ENCODE measurements at places on chromosomes 2 and 18. TPM values are rescaled to one million over a fixed set of nuclear protein-coding genes. Genes with fewer than 3 reads are reported as not detected.

The MDH1B gene
- 0.32 TPM for total RNA-seq

The DSC3 gene
- total RNA-seq = not detected

DNA sequence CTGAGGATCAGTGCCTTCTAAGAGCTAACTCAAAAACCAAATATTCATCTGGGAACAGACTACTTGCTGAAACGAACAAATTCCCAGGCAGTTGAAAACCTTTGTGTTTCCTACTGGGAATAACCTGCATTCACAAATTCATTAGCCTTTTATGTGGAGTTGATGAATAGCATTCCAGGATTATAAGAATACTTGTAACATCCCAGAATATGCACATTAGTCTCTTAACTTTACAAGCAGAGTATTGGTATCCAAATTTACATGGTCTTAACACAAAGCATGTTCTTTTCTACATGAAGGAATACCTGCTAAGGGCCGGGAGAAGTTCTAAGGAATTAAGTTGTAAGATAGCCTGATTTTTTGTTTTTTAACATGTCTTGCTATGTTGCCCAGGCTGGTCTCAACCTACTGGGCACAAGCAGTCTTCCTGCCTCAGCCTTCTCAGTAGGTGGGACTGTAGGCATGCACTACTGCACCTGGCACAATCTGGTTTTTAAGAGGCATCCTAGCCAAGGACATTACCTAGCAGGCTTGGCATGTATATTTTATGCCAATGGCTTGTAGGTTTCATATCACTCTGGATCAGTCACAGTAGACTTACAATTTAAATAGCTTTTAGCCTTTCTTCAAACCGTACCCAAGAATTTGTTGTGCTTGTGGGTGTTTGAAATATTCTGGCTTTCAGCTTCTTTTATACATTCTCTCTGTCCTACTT, 50.7 kb downstream of the MGAT5 start:
- H3K27me3 ChIP-seq = no peaks in the 10 kb centered on the region
- no peaks in the 10 kb centered on the region for H3K36me3 ChIP-seq
- H3K4me1 ChIP-seq = no peaks in the 10 kb centered on the region
- no peak overlapping the region for H3K27ac ChIP-seq
- no peak overlapping the region for H3K4me3 ChIP-seq
- no peak for DNase-seq

DNA sequence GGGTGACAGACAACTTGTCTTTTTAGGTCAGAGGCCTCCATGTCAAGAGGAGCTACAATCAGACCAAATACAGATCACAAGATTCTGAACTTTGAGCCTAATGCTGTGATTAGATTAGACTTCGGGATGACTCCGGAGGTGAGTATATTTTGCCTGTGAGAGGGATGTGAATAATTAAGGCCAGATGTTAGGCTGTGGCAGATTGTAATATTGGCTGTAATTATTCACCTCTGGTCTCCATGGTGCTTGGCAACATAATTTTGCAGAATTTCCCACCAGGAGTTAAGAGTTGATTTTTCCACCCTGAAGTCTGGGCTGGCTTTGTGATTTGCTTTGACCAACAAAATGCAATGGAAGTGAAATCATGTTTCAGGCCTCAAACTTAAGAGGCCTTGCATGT, 108.2 kb upstream of the CWC22 start:
- H3K27me3 ChIP-seq = no peaks in the 10 kb centered on the region
- no peaks in the 10 kb centered on the region for H3K4me1 ChIP-seq
- no peak overlapping the region for H3K4me3 ChIP-seq
- H3K27ac ChIP-seq = no peak overlapping the region
- H3K36me3 ChIP-seq = no peaks in the 10 kb centered on the region

DNA sequence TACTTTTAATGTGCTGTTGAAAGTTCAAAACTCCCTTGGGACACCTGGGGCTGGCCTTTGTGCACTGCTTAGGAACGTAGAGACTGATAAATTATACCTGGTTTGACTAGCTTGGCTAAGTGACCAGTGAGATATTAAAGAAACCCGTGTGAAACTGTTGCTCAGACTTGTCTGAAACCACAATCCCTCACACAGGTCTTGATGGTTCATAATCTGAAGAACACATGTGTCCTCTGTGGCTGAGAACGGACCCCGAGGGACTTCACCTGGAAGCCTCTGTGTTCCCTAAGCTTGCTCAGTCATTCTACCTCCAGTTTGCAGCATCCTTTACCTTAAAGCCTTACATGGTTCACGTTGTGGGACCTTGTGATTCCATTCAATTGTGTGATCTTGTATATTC, 218.8 kb downstream of the CBLN2 start:
- no peaks in the 10 kb centered on the region for H3K4me1 ChIP-seq
- no peaks in the 10 kb centered on the region for H3K36me3 ChIP-seq
- DNase-seq = no peak
- no peak overlapping the region for H3K4me3 ChIP-seq
- H3K27me3 ChIP-seq = no peaks in the 10 kb centered on the region
- no peak overlapping the region for H3K27ac ChIP-seq

GRCh38 chr2:9981655-9982054, 30.2 kb downstream of the GRHL1 start:
- H3K27ac ChIP-seq = no peak overlapping the region
- H3K27me3 ChIP-seq = no peaks in the 10 kb centered on the region
- peaks cover 2% of the 10 kb centered on the region for H3K36me3 ChIP-seq
- H3K4me3 ChIP-seq = no peak overlapping the region
- peaks cover 10% of the 10 kb centered on the region for H3K4me1 ChIP-seq

All from right lobe of liver (tissue), 6 donors.